ENCODE measurements at places on chromosomes 12 and 14.

- DNase-seq, result no peak
These were observed 146.5 kb downstream of the TTC7B start for GRCh38 chr14:90669731-90670130.

GRCh38 chr12:41514907-41515306 is 326.8 kb downstream of the PDZRN4 start:
- no peak for DNase-seq

DNA sequence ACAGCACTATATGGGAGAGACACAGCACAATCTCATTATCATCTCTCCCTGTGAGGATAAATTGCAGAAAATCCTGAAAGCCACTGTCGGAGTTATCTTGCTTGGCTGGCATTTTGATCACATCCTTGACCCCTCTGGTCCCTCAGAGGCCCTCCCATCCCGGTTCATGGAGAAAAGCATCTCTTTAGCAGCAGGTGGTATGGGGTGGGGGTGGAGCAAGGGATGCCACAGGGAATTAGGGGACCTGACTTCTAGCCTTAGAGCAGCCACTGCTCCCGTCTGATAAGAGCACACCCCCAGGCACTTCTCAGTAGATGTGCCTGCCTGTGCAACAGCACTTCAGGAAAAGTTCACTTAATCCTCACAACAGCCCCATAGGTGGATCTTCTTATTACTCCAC is 38.6 kb downstream of the GRIN2B start:
- no peak for DNase-seq

- no peak for DNase-seq
These were observed 14.5 kb upstream of the NAV3 start for GRCh38 chr12:77816196-77816595.

- DNase-seq, result peak; percentile 75
These were observed 52.9 kb downstream of the ANO6 start for GRCh38 chr12:45268672-45269411.

GRCh38 chr14:21539189-21539940 is 13.2 kb upstream of the SALL2 start:
- DNase-seq, result no peak

GRCh38 chr12:31849090-31849687 is 110.0 kb upstream of the RESF1 start:
- DNase-seq, result no peak

GRCh38 chr14:65949711-65950516 is 536.3 kb upstream of the CCDC196 start:
- peak; percentile 16 for DNase-seq

GRCh38 chr12:26247873-26248272 is 52.5 kb downstream of the SSPN start:
- no peak for DNase-seq

- DNase-seq, result no peak
These were observed 15.6 kb downstream of the JDP2 start for GRCh38 chr14:75443203-75443969.

GRCh38 chr12:13465635-13466034 is 269.1 kb downstream of the EMP1 start:
- DNase-seq, result no peak

- DNase-seq, result no peak
These were observed 19.9 kb upstream of the STXBP6 start for GRCh38 chr14:25069879-25070278.

DNA sequence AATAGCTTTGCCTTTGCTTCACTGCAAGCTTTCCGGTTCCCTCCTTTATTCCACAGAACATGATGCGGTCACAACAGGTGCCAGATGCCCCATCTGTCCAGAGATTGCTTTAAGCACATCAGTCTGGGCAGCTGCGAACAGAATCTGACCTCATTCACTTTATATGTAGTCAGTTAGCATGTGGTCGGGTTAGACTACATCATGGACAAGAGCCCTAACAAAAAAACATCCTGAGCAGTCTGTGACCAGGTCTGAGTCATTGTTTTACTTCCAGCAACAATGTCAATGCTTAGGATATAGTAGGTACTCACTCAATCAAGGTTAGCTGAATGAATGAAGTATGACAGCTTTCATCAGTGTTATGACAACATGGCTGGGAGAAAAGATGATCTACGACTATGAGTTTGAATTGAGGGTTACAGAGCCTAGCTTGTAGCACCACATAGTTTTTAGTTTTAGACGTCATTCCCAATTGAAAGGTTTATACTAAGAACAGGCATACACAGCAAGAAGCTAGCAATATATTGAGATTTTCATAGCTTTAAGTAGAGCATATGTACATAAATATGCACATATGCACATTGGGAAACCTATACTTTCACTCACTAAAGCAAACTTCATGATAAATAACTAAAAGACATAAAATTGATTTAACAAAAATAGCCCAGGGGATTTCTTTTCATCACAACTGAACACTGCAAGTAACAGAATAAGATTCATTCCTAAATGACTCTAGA is 64.2 kb upstream of the TMCC3 start:
- DNase-seq, result no peak

GRCh38 chr14:27267876-27268275 is 670.0 kb upstream of the NOVA1 start:
- DNase-seq, result no peak

GRCh38 chr12:14390870-14391530 is 25.5 kb downstream of the ATF7IP start:
- no peak for DNase-seq

DNA sequence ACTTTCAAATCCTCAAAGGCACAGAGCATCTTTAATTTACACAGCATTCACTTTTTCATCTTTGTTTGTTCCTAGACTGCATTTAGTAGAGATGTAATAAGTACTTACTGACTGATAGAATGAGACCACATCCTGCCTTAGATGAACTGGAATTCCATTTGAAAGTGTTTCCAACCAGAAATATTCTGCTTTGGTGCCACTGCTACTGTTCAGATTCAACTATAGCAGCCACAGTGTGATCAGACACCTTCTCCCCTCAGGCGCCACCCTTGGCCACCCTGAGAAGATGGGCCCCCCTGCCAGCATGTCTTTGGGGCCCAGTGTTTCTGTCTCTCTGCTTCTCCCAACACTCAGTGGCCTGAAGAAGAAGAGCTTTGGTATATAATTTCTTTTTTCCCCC is 449.1 kb downstream of the RAD51B start:
- no peak for DNase-seq

- no peak for DNase-seq
These were observed 45.5 kb downstream of the KTN1 start for GRCh38 chr14:55625481-55625880.

DNA sequence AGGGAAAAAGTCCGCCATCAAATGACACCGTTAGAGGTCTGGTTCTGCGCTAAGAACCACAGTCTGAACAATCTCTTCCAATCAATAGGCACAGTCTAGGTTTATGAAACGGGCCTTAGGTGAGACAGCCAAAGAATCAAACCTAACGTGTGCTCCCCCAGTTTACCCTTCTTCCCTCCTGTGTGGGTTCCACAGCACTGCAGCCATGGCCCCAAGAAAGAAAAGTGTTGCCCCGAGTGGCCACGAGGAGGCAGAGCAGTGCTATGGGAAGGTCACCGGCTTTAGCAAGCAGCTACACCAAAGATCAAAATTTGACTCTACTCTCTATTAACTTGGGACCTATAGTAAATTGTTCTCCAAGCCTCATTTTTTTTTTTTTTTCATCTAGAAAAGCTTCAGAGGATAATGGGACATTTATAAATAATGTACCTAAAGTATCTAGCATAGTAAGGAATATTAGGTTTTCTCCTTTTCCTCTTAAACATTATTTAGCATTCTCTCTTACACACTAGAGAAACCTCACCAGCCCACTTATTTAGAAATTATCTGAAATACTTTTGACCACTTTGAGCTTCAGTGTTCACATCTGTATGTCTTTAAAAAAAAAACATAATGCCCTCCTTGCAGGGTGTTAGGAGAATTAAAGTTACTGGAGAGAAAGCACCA is 70.2 kb upstream of the GPHB5 start:
- DNase-seq, result peak; percentile 69

DNA sequence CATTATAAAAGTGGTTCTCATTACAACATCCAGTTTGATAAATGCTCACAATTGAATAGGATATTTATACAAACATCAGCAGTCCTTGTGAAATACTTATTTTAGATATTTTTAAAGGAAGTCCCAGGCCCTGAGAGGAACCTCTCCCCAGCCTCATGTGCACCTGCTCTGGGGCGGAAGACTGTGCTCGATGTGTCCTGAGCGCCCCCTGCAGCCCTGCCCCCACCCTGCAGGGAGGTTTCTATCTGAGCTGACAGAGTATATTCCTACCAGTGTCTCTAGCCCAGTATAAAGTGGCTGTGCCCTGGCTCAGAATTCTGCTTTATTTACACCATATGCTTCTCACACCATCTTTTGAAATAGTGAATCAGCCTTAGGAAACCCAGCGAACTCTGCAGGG is 1349.1 kb downstream of the TMEM121 start:
- DNase-seq, result peak; percentile 60

DNA sequence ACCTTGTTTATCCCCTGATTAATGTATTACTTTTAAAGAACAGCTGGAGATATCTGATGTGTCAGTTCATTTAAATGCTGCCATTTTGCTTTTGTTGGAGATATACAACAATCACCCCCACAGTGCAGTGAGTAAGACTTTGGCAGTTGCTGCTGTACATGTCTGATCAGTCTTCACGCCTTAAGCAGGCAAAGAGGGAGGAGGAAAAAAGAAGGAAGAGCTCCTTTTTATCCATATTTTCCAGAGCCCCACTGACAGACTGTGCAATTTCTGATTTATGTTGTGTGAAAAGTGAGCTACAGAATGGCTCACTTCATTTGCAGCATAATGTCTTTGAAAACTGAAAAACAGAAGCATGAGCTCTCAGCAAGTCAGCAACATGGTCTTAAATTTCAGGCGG is 319.7 kb upstream of the LRIG3 start:
- DNase-seq, result no peak

GRCh38 chr14:62168564-62169155 is 406.4 kb downstream of the SNAPC1 start:
- DNase-seq, result no peak

DNA sequence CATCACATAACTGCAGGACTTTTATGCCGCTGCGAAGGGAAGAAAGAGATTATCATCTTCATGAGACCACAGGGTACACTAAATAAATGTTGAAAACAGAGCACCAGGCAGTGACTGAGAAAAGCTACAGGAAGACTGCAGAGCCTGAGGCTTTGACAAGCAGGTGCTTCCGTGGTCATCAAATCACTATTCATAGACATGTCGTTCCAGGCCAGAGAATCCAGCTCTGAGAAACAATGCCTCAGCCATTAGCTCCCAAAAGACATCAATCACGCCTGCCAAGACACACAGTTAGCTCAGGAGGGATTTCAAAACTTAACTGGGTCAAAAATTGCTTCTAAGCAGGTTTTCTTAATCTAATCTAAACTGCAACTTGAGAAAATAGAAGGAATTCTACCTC is 47.2 kb upstream of the GARIN6 start:
- no peak for DNase-seq

DNA sequence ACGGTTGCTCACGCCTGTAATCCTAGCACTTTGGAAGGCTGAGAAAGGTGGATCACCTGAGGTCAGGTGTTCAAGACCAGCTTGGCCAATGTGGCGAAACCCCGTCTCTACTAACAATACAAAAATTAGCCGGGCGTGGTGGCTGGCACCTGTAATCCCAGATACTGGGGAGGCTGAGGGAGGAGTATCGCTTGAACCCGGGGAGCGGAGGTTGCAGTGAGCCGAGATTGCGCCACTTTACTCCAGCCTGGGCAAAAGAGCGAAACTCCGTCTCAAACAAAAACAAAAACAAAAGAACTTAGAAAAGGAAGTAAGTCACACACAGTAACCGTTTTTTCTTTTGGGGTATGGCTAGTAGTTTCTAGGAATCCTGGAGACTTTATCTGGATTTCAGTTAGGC is 1.7 kb upstream of the PALS1 start:
- peak; percentile 21 for DNase-seq

GRCh38 chr12:115388139-115388538 is 704.2 kb upstream of the TBX3 start:
- no peak for DNase-seq

- no peak for DNase-seq
These were observed 8.7 kb upstream of the KRT78 start for GRCh38 chr12:52857500-52857899.

DNA sequence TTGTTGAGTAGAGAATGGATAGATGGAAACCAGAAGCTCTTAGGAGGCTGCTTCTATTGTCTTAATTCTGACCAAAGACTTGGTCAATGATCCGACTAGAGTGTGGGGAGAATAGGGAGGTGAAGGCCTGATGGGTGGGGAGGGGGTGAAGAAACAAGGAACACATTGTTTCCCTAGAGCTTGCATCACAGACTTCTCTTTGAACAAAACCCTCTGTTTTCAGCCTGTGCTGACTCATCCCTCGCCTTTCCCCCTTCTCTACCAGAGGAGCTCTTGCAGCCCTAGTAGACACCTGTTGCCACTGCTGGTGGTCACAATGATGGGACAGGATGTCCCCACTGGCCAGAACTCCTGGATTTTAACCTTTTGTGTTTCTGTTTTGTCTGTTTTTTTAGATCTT is 46.8 kb upstream of the CISTR start:
- DNase-seq, result no peak

- no peak for DNase-seq
These were observed 47.5 kb upstream of the DDX11 start for GRCh38 chr12:31026202-31026601.

DNA sequence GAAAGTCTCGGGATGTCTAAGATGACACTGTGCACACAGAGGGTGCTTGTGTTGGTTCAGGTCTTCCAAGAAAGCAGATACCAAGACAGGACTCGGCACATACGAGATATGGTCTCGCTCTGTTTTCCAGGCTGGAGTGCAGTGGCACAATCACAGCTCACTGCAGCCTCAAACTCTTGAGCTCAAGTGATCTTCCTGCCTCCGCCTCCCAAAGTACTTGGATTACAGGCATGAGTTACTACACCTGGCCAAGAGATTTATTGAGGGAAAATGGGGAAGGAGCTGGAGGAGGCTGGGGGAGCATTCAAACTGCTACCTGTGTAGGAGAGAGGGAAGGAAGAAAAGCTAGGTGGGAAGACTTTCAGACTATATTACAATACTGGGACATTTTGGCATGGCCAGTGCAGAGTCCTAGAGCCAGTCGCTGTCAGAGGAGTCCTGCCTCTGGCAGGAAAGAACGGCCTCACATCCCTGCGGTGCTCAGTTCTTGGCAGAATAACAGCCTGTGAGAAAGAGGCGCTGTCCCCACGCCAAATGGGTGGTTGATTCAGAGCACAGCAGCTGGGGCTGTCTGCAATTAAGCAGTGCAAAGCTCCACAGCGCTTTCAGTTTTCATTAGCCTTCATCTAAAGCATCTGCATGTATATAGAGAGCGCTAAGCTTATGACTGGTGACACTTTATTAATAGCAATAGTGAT is 18.3 kb downstream of the SLC17A8 start:
- peak; percentile 71 for DNase-seq

- no peak for DNase-seq
These were observed 36.0 kb downstream of the MAP3K9 start for GRCh38 chr14:70773182-70773862.

GRCh38 chr14:78598046-78598920 is 428.1 kb downstream of the NRXN3 start:
- peak; percentile 30 for DNase-seq

All from ovary (tissue), 10 donors.